ENCODE measurements at places on chromosomes 12 and 14.

- peak; percentile 47 for DNase-seq
Observed at GRCh38 chr12:120710031-120710804, at the start of gene UNC119B. TSS of gene UNC119B (plus strand) at chr12:120710458. CDS start at chr12:120710475, 17 bp downstream.

GRCh38 chr14:72686832-72687231, 207.1 kb downstream of the DPF3 start:
- DNase-seq: no peak

DNA sequence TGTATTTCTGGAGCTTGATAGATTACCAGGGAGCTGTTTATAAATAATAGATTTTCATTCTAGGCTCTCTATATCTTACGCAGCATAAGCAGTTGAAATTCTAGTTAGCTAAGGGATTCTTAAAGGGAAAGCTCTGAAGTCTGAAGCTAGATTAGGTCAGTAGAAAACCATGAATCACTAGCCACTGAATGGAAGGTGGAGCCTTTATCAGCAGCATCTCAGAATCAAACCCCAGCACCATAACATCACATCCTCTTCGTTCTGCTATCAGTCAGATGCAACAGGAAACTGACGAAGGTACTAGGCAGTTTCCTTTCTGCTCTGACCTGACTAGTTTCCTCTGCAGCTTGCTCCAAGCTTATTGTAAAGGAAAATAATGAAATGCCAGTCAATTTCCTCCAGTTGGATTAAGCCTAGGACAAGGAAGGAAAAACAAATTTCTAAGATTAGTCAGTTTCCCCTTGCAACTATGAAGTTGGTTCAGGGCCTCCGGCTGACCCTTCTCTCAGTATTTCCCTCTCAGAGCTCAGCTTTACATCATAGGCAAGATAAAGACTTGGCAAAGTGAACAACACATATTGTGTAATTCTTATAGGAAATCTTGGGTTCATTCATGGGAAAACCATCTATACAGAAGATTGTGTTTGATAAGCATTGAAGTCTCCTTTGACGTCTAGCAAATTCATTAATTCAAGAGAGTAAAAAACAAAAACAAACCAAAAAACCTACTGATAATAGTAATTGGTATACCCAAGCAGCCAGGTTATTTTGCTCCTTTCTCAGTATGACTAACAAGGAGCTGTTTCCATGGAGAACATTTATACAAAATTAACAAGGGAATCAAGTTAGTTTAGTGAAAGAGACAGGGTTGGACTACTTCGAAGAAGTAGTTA, 43.4 kb upstream of the CFAP54 start:
- DNase-seq: peak; percentile 96

DNA sequence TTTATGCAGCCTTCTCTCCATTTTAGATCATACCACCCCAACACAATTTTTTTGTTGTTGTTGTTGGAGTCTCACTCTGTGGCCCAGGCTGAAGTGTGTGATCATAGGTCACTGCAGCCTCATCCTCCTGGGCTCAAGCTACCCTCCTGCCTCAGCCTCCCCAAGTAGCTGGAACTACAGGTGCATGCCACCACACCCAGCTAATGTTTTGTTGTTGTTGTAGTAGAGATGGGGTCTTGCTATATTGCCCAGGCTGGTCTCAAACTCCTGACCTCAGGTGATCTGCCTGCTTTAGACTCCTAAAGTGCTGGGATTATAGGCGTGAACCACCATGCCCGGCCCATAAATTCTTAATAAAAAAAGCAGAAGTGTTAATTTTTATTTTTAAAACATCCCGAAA, 111.6 kb downstream of the PLXNC1 start:
- no peak for DNase-seq

DNA sequence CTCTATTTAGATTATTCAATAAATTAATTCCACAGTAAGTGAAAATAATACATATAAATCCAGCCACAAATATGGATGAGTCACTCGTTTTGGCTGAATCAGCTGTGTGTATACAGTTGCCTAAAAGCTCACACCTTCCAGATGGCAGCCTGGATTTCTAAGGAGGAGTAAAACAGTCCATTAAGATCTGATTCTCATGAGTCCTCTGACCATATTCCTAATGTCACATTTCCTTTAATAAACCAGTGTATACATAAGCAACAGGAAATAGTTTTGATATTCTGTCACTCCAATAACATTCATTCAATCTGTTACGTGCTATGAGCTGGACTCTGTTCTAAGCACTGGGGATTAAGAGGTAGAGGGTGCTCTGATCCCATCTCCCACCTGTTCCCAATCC, 21.8 kb downstream of the MDM1 start:
- DNase-seq: peak; percentile 87

GRCh38 chr14:79764323-79764722, 447.0 kb downstream of the DIO2 start:
- DNase-seq: no peak

DNA sequence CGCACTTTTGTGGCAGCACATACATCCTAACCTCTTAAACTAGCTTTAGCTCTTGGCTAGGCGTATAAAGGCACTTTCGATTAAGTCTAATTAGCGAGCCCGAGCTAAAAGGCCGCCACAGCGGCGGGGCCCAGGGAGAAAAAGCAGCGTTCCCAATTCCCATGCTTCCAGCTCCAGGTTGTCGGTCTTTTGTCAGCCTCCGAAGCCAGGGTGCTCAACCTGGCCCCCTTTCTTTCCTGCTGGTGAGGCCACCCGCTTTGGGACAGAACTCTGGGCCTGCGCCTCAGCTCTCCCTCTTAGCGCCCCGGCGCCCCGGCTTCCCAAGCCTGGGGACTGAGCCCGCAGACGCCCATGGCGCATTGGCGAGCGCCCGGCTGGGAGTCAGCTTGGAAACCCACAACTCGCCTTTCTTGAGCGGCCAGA, 33.3 kb upstream of the TBX5 start:
- no peak for DNase-seq

- DNase-seq: no peak
Observed at GRCh38 chr12:92794814-92795213, 92.0 kb downstream of the PLEKHG7 start.

GRCh38 chr12:80837342-80837978, 100.3 kb downstream of the LIN7A start:
- peak; percentile 87 for DNase-seq

DNA sequence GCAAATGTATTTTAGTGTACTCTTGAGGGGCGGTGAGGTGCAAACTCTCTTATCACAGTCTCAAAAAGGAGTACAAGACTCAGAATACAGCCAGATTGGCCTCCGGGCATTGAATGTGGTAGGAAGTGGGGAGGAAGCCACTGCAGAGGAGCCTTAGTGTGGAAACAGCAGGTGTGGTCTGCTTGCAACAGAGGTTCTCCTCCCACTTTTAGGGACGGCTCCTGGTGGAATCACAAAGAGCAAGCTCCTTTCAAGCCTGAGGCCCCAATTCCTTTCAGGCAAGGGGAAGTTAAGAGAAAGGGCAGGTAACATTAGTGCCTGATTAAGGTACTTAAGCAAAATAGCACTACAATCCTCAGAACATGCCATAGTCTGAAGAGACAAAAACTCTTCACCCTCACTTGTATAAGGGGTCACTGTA, 23.7 kb upstream of the SLC2A3 start:
- DNase-seq: peak; percentile 40

All from choroid plexus epithelial cell (primary cell).